ENCODE measurements at places on chromosomes 1 and 21.
A peak's percentile ranks its signal among the peaks of the same experiment; 100 is the strongest.

GRCh38 chr21:18382141-18382540, 21.4 kb downstream of the TMPRSS15 start:
- DNase-seq: no peak

DNA sequence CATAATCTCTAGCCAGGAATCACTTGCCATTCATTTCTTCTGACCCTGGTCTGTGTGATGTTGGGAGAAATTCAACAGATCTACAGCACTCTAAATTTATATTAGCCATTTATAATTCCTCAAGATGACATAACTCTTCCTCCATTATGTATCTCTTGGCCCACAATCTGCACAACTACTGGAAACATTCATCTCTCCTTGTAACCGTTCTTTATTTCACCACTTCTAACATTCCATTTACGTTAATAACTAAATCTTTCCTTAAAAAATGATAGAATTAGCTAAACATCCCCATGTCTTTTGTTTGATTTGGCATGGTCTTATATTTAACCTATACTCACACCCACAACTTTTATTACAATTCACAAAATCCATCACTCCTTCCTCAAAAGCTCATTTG, 166.0 kb downstream of the COL11A1 start:
- no peak for DNase-seq

DNA sequence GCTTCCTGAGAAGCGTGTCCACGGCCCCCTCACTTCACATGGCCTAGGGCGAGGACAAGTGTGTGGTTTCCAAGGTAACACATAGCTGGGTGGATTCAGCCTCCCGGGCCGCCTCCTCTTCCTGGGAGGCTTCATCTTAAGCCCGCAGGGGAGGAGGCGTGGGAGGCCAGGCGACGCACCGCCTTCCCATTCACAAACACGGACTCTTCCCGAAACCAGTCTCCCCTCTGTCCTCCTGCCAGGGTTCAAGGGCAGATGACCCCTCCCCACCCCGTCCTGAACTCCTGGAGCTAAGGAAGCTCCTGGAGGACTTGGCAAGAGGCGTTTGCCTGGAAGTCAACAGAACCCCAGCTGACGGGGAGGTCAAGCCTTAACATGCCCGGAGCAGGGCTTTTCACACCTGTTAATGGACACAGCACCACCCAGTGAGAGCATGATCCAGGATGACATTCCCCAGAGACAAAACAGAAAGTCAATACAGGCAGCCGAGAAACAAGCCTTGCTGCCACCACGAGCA, 56.7 kb downstream of the KCNN3 start:
- DNase-seq: no peak

GRCh38 chr1:14884614-14885175, 268.9 kb upstream of the TMEM51 start:
- no peak for DNase-seq

DNA sequence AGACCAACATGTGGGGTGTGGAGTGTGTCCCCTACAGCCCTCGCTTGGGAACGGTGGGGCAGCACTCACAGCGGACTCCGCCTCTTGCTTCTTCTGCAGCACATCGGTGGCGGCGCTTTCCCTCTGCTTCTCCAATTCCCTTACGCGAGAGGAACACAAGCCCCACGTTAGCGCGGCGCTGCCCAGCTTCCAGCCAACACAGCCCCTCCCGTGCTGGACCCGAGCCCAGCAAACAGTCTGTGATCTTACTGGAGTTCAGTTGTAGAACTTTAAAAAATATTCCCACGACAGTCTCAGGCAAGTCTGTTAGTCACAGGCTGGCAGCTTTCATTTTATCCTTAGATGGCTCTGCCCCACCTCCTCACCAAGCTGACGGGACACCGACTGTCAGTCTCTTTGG, 13.6 kb downstream of the THAP3 start:
- DNase-seq: no peak

- DNase-seq: no peak
Observed at GRCh38 chr1:162571696-162572095, 10.2 kb downstream of the UAP1 start.

- DNase-seq: no peak
Observed at GRCh38 chr21:44989537-44989886, 49.7 kb downstream of the SLX9 start.

GRCh38 chr1:17310068-17310640, 2.2 kb downstream of the PADI4 start:
- no peak for DNase-seq

DNA sequence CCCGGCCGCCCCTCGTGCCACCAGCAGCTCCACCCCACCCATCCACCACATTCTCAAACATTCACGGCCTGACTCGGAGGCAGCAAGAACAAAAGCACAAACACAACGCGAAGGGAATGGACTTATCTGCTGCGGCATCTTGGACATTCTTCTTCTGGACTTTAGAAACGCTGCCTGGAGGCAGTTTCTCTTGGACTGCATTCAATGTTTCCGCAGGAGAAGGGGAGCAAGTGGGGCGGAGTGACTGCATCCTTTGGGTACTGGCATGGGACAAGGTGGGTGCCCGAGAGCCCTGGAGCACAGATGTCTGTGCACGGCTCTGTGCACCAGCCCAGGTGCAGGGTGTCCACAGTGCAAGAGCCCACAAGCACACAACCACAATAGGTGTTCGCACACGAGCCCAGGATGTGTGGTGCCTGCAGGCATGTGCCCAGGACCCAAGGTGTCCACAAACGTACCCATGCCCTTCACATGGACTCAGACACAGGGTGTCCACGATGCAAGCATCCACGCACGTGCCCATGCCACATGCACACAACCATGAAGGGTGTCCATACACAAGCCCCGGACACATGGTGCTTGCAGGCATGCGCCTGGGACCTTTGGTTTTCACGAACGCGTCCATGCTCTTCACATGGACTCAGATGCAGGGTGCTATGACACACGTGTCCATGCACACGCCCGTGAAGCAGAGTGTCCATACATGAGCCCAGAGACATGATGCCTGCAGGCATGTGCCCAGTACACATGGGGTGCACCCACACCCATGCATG, 53.6 kb downstream of the WNT9A start:
- peak; percentile 2 for DNase-seq

- DNase-seq: no peak
Observed at GRCh38 chr1:203178083-203178482, 2.5 kb upstream of the MYBPH start.

DNA sequence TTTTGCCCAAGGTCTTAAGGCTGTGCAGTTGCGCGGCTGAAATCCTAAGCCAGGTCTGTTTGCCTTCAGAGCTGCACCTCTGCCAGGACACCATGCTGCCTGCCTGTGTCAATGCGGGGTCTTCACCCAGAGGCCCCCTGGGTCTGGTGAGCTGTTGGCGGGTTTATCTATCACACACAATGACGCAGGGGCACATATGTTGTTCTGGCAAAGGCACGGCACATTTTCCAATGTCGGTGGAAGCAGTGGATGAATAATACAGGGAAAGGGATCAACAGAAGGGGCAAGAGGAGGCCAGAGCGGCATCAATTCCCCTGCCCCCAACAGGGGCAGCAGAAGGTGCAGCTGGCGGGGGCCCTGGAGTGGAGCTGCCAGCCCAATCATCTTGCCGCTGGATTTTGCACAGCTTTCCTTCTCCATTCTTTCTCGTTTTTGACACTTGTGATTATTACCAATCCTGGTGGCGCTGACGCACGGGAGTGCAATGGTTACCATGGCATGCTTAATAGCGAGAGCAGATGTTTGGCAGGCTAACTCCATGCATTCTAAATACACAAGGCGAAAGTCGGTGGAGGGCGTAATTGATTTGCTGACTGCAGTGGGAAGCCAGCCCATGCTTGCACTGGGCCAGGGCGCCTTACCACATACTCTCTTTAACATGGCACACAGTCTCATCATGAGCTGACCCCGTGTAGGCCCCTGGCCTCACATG, 45.8 kb upstream of the CYP2J2 start:
- DNase-seq: no peak

- DNase-seq: no peak
Observed at GRCh38 chr1:94303005-94303404, 65.6 kb upstream of the ARHGAP29 start.

DNA sequence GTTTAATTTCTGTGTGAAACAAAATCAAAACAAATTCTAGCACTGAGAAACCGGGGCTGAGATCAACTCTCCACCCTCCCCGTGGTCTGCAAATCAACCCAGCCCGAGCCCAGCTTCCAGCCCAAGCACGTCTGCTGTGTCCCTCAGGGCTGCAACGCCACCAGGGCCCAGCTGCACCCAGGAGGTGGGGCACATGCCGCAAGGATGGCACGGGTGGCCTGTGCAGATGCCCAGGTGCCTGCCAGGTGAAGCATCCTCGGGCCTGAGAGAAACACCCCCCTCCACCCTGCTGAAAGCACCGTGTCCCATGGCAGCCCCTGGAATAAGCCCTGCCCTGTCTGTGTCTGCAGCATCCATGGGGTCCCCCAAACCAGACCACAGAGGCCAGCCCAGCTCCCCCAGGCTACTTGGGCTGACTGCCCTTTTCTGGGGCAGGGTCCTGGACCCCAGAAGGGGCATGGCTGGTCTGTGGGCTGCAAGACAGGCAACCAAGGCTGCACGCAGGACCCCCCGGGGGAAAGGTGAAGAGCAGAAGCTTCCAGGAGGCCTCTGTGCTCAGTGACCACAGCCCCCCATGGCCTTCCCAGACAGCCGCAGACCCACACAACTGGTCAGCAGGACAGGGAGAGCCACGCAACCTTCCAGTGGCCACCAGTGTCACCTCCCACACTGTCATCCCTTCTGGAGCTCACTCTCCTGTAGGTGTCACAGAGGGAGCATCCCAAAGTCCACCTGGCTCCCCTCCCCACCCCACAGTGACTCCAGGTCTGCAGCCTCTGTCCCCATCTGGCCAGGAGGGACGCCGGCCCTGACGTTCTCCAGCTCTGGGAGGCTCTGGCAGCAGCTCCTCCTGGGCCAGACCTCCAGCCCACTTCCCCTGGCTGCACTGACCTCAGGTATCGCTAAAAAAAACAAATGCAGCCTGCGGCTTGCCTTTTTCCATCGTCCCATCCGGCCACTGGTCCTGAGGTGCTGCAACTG, 7.7 kb downstream of the WNT9A start:
- DNase-seq: no peak

DNA sequence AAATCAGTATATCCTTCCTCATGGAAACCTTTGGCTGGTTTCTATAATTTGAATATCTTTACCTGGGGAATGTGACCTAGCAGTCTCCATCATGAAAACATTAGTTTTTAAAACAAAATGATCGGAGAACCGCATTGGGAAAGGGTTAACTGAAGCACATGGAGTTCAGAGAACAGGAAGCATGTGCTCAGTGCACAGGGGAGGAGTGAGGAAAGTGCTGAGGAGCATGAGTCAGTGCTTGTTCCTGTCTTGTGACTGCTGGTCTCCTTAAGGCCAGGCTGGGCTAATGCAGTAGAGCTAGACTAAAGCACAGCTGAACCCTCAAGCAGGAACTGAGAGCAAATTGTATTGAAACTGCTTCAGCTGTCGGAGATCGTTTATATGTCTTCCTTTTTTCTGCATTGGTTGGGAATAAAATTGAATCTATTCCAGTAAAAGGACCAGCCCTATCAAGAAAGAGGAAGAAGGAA, 5.8 kb downstream of the IFI16 start:
- DNase-seq: peak; percentile 49
